ENCODE measurements at places on chromosomes 12 and 14.

GRCh38 chr14:99615497-99616157, 11.6 kb upstream of the CCDC85C start:
- DNase-seq = no peak

DNA sequence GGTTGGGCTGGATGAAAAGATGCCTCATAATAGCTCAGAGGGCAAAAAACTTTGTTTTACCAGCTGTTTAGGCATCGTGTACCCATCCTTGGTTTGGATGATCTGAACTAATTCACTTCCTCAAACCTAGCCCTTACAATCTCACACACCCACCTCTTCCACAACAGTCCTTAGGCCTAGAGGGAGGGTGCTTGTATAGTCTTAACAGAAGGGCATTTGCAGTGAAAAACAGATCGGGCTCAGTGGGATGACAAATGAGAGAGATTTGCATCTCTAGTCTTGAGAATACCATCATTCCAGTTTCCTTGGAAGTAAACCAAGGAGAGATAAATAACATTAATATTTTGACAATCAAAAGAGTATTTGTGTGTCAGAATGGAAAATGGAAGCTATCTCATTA, 11.0 kb downstream of the SLCO1A2 start:
- no peak for DNase-seq

GRCh38 chr12:88419794-88420193, 160.5 kb downstream of the KITLG start:
- DNase-seq = no peak

- no peak for DNase-seq
These were observed 14.6 kb downstream of the TESC start for GRCh38 chr12:117084405-117085317.

DNA sequence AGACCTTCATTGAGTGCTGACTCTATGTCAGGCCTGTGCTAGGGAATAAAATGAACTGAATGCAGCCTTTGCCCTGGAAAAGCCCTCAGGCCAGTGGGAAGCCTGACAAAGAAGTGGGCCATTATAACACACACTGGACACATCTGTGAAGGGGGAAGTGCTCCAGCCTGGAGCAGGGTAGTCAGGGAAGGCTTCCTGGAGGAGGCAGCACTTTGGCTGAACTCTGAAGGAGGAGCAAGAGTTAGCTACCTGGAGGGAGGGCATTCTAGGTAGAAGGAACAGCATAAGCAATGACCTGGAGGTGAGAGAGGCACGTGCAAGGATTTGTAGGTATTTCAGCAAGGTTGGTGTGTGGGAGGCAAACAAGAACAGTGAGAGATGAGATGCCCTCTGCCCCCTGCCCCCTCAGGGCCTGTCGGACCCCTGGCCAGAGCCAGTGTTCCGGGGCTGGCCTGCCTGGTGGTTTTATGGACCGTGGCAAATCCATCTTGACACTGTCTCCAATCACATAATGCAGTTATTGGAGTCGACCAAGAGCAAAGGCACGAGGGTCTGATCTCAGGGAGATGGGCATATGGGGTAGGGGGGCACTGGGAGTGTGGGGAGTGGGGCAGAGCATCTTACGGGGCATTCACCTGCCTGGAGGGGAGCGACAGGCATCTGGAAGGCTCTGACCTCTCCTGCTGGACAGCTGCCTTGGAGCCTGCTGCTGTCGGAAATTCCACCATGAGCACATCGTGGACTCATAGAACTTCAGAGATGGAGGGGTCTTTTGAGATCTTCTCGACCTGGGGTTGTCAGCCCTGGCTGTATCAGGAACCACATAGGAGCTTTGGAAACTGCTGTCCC, 2.7 kb upstream of the FAM222A start:
- no peak for DNase-seq

GRCh38 chr12:95637471-95638155, 86.3 kb upstream of the USP44 start:
- DNase-seq = no peak

- no peak for DNase-seq
These were observed 112.1 kb downstream of the DPF3 start for GRCh38 chr14:72781561-72782508.

- DNase-seq = no peak
These were observed 73.7 kb downstream of the ESR2 start for GRCh38 chr14:64220466-64220865.

DNA sequence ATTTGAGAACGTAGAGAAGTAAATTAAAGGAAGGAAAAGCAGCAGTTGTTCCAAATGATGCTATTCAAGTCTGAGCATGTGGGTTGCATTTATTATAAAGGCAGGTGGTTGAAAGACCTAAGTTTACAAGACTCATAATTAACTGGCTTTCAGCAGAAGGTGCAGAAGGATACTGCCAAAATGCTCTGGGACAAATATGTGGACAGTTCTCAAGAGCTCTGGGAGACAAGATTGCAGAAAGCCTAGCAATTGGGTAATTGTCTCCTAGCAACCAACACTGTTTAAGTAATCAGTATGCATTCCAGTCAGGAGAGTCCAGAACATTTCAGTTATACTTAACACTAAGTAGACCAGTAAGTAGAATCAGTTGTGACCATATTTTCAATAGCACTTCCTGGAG, 131.5 kb downstream of the GPR135 start:
- no peak for DNase-seq

GRCh38 chr12:75579552-75579951, 68.1 kb upstream of the KRR1 start:
- DNase-seq = no peak

DNA sequence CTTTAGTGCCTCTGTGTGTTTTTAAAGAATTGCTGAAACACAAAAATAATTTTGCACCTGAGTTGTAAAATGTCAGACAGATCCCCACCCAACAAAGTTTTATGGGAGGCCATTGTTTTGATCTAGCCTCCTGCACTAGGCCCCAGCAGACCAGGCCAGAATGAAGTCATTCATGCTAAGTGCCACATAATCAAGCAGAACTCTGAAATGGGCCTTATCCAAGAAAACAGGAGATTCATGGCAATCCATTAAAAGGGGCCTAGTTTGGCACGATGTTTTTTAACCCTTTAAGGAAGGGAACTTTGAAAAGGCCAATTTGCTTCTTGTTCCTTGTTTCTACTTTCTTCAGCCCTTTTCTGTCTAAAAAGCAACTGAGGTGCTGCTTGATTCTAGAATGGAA, 260.9 kb downstream of the ITPR2 start:
- DNase-seq = no peak

- DNase-seq = no peak
These were observed 3.7 kb downstream of the SLC38A1 start for GRCh38 chr12:46265102-46265501.

DNA sequence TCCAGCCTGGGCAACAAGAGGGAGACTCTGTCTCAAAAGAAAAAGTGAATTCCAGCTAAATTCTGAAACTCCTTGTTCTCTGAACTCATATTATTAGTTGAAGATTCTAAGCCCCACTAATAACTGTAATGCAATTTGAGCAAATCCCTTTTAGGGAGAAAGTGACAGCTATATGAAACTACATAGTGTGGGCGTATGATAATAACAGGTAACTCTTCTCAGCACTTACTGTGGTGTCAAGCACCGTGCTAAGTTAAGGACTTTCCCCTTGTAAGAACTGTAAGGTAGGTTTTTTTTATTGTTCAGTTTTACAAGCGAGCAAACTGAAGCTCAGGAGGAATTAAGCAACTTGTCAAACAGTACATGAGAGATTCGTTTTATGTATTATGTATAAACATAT, 5.4 kb downstream of the ANKRD13A start:
- no peak for DNase-seq

- no peak for DNase-seq
These were observed 56.2 kb upstream of the VPS33A start for GRCh38 chr12:122322501-122322900.

GRCh38 chr14:26959972-26960660, 362.3 kb upstream of the NOVA1 start:
- DNase-seq = no peak

DNA sequence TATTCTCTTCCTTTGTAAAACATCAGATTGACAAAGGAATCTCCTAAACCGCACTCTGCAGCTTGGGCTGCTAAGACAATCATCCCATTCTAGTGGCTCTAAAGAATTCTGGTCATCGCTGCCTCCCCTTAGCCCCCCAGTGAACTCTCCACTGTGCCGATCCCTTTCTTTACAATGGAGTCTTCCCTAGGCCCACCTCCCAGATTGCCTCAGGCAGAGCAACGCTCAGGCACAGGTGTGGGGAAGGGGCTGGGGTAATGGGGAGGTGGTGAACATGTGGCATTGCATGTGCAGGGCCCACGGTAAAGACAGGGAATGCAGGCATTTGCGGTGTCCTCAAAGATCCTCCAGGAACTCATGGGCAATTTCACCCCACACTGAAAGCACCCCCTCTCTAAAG, 86.3 kb downstream of the PLEKHG3 start:
- no peak for DNase-seq

GRCh38 chr12:46958599-46959290, 120.7 kb upstream of the PCED1B start:
- DNase-seq = no peak

- DNase-seq = no peak
These were observed 134.2 kb downstream of the KCNK10 start for GRCh38 chr14:88188745-88189416.

- DNase-seq = no peak
These were observed 553.7 kb upstream of the LMO3 start for GRCh38 chr12:17159506-17160300.
